ENCODE measurements at places on chromosomes 5 and 9.

GRCh38 chr5:178323961-178324360, 91.4 kb upstream of the PHYKPL start:
- DNase-seq = no peak

DNA sequence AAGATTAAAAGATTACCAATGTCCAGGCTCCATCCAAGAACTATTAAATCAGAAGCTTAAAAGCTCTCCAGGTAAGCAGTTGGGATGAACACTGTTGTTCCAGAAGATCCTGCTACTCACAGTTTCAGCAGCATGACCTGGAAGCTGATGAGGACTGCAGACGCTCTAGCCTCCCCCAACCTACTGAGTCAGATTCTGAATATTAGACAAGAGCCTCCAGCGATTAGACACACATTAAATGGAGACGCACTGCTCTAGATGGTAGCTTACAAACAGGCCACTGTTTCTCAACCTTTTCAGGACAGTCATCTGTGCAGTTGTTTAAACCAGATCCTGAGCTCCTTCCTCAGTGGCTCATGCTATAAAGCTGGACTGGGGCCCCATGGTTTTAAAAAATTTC, 54.3 kb downstream of the MTMR12 start:
- no peak for DNase-seq

GRCh38 chr9:111258209-111258874, 71.7 kb downstream of the OR2K2 start:
- DNase-seq = no peak

- DNase-seq = no peak
Measured at GRCh38 chr5:174535669-174536068, 188.7 kb upstream of the MSX2 start.

- DNase-seq = no peak
Measured at GRCh38 chr9:7777771-7778170, 21.8 kb downstream of the DMAC1 start.

DNA sequence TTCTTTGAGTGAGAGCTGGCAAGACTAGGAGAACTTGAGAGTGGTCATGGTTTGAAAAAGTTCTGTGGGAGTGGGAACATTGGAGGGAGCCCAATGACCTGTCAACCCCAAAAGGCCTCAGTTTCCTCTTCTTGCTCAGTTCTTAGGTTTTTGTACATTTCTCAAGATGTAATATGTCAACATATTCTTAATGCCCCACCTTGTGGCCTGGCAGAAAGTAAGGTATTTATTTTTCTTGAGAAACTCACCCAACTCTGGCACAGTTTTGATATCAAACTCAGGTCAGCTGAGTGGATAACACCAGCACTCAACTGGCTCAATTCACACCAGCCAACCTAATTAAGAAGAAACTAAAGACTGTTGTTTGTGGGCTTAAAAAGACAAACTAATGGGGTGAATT, 123.0 kb upstream of the SLC27A6 start:
- no peak for DNase-seq

DNA sequence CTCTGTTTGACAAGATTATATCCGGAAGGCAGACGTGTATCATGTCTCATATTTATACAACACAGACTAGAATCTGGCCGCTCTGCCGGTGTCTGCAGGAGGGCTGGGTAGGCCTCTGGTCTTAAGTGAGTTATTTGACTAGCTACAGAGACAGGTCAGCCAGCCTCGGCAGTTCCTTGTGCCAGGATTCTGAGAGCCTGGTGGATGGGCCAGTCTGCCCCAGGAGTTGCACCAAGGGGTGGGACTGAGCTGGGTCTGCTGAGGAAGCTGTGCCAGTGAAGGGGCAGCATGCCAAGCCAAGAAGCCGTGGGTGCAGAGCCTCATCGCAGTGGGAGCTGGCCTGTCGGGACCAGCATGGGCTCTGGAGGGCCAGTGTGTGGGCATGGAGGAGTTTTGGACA, 7.1 kb downstream of the SNX18 start:
- DNase-seq = no peak

DNA sequence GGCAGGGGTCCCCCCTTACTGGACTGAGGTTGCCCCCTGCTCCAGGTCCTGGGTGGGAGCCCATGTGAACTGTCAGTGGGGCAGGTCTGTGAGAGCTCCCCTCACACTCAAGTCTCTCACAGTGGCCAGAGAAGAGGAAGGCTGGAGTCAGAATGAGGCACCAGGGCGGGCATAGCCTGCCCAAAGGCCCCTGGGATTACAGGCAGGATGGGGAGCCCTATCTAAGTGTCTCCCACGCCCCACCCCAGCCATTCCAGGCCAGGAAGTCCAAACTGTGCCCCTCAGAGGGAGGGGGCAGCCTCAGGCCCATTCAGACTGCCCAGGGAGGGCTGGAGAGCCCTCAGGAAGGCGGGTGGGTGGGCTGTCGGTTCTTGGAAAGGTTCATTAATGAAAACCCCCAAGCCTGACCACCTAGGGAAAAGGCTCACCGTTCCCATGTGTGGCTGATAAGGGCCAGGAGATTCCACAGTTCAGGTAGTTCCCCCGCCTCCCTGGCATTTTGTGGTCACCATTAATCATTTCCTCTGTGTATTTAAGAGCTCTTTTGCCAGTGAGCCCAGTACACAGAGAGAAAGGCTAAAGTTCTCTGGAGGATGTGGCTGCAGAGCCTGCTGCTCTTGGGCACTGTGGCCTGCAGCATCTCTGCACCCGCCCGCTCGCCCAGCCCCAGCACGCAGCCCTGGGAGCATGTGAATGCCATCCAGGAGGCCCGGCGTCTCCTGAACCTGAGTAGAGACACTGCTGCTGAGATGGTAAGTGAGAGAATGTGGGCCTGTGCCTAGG, at the start of gene CSF2:
Gene CSF2, plus strand, starts transcription at position 559 of the 783 bp plus-strand sequence. Its CDS starts 35 bp downstream, at position 594.
- DNase-seq = no peak

GRCh38 chr5:88536146-88536545, 267.5 kb upstream of the TMEM161B start:
- DNase-seq = no peak

DNA sequence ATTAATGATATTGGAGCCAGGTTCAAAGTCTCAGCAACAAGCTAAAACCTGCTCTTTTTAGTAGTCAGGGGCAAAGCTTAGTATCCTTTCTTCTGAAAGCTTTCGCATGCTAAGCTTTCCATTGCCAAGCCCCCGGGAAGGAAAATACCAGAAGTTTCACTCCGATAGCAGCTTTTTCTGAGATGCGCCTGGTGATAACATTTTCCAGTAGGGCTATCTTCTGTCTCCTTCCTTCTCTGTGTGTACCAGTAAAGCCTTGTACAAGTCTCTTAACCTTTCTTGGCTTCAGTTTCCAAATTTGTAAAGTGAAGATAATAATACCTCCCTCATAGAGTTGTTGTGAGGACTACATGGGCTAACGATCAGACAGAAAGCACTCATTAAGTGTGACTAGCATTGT, 36.7 kb downstream of the DOCK8 start:
- DNase-seq = no peak

DNA sequence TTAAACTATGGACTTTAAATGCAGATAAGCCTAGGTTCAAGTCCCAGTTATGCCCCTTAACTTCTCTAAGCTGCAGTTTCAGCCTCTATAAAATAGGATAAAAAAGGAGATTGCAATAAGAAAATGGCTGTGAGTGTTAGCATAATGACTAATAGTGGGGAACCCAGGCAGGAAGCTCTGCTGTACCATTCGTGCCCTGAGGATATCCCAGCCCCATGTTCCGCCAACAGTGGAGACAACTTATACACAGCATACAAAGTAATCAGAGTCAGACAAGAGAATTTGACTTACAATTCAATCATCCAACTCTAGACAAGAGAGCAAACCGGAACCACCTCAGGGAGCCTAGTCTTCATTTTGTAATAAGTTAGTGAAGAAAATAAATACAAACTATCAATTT, 141.5 kb upstream of the FSTL4 start:
- no peak for DNase-seq

GRCh38 chr5:140239939-140240700, 62.8 kb downstream of the PFDN1 start:
- DNase-seq = peak; percentile 52

GRCh38 chr5:109347252-109347888, 62.4 kb downstream of the PJA2 start:
- no peak for DNase-seq

GRCh38 chr9:127974001-127974768, 6.6 kb downstream of the EEIG1 start:
- DNase-seq = no peak

- DNase-seq = no peak
Measured at GRCh38 chr9:79236466-79236865, 335.3 kb upstream of the TLE4 start.

- no peak for DNase-seq
Measured at GRCh38 chr9:81798606-81799005, 109.3 kb upstream of the TLE1 start.

Data from stimulated activated CD4-positive, alpha-beta T cell treated with anti-CD3 and anti-CD28 coated beads, Interleukin-1b, Interleukin-23, amount 100 ng/mL, for 4 hours (primary cell).